ENCODE measurements at places on chromosomes 4 and X.

DNA sequence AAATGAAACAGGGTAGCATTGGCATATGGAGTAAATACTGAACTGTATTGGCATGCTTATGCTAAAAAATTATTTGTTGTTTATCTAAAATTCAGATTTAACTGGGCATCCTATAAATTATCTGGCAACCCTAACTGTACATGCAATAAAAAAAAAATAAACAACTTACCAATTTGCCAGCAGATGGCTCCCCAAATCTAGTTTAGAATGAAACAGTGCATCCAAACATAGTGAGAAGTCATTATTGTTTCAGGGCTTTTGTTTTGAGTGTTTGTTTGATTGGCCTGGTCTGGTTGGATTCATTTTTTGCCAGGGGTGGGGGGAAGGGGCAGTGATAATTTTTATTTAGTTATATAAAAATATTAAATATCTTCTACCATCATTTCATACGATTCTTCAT is 12.8 kb upstream of the NSUN7 start:
- DNase-seq = no peak

GRCh38 chr4:99430106-99430505 is 5.0 kb downstream of the ADH7 start:
- no peak for DNase-seq

GRCh38 chr4:13481569-13481968 is 2.6 kb downstream of the RAB28 start:
- peak; percentile 34 for DNase-seq

- DNase-seq = no peak
Measured at GRCh38 chr4:186761393-186761792, 37.7 kb upstream of the FAT1 start.

- no peak for DNase-seq
Measured at GRCh38 chr4:184979461-184980124, 38.7 kb upstream of the HELT start.
